LHCN-M2 (cell line): ENCODE measurements at places on chromosomes 5 and 9.

DNA sequence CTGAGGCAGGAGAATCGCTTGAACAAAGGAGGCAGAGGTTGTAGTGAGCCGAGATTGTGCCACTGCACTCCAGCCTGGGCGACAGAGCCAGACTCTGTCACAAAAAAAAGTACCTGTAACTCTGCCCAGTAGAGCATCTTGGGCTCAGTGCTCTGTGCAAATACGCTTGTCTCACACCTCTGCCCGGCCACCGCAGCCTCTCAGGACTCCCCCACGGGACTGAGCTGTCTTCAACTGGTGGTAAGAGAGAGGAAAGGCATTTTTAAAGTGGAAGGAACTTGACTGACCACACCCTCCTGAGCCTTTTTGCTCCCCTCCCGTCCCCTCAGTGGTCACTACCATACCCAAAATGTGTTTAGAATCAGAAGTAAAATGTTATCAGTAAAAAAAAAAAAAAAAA, 174.3 kb upstream of the PIK3R1 start:
- no peak for DNase-seq

DNA sequence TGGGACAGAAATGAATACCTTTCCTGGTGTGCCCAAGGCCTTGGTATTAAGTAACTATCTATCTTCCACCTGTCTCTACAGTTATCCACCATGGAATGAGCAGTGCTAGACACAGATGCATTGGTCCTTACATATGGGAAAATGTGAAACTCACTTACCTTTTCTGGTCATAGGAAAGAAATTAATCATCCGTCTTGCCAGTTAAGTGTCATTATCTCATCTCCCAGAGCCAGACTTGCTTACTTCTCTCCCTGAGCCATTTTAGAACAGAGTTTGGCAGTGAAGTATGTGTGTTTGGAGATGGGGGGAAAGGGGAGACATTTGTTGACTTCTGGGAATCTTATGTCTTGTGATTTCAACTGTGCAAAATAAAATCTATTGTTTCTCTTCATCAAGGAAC, 1211.0 kb upstream of the CDH6 start:
- DNase-seq = no peak

- no peak for DNase-seq
Observed at GRCh38 chr5:55993731-55994494, 850 bp downstream of the IL6ST start.

- DNase-seq = no peak
Observed at GRCh38 chr5:127856292-127856691, 153.1 kb downstream of the CCDC192 start.

DNA sequence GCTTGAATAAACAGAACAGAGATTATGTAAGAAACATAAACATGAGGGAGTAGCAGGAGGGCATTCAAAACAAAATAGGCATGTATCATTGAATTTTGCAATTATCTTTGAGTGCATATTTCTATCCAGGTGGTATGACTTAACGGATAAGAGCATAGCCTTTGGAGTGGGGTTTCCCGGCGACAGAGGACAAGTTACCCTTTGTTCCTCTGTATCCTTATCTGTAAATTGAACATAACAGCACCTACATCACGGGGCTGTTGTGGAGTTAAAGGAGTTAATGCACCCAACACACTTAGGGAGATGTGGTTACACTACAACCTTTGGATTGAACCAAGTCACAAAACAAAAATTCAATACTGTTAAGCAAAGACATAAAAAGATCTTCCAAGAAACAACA, 314.6 kb upstream of the KIF2A start:
- DNase-seq = no peak
